Psoas muscle (tissue), 8 donors: ENCODE measurements at places on chromosomes 7 and 10. TPM values are rescaled to one million over a fixed set of nuclear protein-coding genes. Genes with fewer than 3 reads are reported as not detected.

- DNase-seq = no peak
Measured at GRCh38 chr7:104998040-104998752, 15.8 kb upstream of the KMT2E start.

GRCh38 chr7:43302211-43302711 is 189.8 kb downstream of the HECW1 start:
- no peak for DNase-seq

- no peak for DNase-seq
Measured at GRCh38 chr7:130401578-130401977, 21.3 kb downstream of the CPA1 start.

GRCh38 chr7:82156893-82157292 is 286.7 kb downstream of the CACNA2D1 start:
- no peak for DNase-seq

DNA sequence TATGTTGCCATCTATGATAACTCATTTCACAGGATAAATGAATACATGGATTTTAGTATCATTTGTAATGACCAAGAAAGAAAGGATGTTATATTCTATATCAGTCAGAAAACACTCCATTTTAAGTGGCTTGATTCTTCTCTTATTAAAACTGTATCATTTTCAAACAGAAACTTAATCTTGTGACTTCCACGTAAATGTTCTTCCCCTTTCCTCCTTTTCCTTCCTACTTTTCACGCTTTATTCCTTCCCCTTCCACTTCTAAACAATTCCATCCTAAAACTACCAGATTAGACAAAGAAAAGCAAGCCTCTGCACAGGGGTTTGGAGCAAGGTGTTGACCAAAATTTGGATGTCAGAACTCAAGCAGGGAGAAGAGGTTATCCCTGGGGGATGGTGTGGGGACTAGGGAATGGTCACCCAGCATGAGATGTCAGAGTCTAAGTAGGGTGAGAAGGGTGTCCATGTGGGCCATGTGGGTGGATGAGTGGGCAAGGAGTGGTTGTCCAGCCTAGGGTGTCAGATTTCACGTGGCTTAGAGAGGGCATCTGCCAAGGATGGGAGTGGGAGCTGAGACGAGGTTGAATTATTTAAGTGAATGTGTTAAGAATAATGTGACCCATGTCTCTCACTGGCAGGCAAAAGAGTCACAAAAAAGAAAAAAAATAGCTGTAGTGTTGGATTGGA is 5.0 kb upstream of the GSAP start:
- no peak for DNase-seq

GRCh38 chr7:42081671-42082070 is 155.3 kb downstream of the GLI3 start:
- no peak for DNase-seq

DNA sequence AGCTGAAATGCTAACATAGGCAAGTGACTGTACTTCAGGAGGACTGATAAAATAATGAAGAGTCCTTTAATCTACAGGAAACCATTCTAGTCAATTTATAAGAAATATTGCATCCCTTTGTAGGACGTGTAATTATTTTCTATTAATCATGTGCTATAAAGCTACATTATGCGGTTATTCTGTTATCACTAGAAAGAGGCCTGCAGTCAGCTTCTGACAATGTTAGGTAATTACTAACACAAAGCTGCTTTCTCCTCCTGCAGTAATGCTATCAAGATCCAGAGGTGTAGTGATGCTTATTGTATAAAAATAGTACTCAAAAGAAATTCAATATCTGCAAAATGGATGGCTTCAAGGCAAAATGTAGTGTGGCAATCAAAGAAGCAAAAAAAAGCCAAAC is 191.1 kb downstream of the SKAP2 start:
- DNase-seq = no peak

DNA sequence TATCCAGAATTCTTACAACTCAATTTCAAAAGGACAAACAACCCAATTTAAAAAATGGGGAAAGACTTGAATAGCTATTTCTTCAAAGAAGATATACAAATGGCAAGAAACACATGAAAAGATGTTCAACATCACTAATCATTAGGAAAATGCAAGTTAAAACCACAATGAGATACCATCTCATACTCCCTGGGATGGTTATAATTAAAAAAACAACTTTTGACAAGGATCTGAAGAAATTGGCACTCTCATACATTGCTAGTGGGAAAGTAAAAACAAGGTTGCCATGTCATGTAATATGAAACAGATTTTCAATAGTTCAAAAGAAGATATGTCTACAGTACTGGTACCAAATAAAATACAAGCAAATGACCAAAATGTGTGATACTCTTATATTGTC is 9.0 kb downstream of the OAT start:
- no peak for DNase-seq

- no peak for DNase-seq
Measured at GRCh38 chr10:89685936-89686335, 15.5 kb upstream of the KIF20B start.

DNA sequence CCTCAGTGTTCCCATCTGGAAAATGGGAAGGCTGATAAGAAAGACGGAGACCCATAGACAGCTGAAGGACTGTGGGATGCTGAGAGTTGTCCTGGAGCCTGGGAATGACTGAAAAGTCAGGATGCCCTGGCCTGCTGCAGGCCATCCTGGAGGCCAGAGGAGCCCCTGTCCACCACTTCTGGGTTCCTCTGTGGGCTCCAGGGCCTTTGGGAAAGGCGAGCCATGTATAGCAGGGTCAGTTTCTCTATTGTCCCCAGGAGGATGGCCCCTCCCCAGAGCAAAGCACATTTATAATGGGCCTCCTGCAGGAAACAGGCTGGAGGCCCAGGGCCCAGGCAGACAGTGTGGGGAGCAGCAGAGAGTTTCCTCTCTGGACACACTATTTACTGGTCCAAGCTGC is 471.4 kb upstream of the MGMT start:
- no peak for DNase-seq

DNA sequence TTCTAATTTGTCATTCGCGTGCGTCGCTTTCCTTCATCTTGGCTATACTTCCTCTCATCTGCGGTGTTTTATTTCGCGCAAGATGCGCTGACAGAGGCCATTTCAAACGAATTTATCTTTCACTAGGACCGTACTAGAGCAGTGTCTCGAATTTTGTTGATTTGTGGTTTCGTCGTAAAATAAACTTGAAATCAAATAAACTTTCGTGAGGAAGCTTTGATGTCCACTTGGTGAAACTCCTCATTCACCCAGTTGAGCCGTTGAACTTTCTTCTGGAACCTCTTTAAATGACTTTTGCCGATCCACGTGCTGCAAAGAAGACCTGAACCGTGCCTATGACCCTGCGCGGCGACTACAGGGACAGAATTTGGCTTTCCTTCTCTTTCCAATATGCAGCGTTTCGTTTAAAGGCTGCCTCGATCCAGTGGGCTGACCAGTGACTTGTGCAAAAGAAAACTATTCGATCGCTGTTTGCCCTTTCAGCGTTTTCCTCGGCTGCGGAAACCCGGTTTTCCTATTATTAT is 163.9 kb upstream of the PPP1R3A start:
- DNase-seq = no peak

DNA sequence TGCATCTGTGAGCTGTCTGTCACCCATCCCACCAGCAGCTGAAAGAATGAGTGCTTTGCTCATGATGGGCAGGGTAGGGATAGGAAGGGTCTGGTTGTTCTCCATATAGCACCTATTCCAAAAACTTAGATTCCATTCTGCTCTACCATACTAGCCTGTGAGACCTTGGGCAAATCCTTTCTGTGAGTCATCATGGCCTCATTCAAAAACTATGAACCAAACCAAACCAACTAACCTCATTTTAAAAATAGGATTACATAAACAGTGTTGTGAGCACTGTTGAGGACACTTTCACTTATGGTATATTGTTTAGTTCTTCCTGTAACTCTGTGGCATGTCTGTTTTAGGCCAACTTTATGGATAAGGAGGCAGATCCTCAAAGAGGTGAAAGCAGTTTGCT is 30.9 kb upstream of the STEAP4 start:
- DNase-seq = no peak

GRCh38 chr10:86261941-86262687 is 104.5 kb downstream of the GRID1 start:
- no peak for DNase-seq

- no peak for DNase-seq
Measured at GRCh38 chr7:36810489-36810888, 86.2 kb upstream of the AOAH start.

- no peak for DNase-seq
Measured at GRCh38 chr7:134085311-134085710, 41.8 kb upstream of the LRGUK start.

DNA sequence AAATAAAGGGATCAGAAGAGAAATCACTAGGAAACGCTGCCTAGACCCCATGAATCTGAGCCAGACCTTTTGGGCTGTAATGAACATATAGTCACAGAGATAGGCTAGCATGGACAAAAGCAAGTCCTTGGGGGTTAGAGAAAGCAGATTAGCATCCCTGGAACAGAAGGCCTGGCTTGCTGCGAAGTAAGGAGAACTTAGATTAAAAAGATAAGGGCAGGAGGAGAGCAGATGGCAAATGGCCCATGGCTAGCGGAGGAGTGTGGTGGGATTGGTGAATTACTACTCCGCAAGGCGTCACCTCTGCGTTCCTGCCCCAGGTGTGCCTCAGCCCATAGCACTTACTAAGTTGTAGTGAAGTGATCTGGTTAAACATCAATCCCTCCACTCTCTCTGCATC is 92.3 kb upstream of the ZNF438 start:
- no peak for DNase-seq

- DNase-seq = no peak
Measured at GRCh38 chr10:121393522-121393921, 204.7 kb downstream of the FGFR2 start.

GRCh38 chr10:46296641-46297141 is 9.9 kb downstream of the ANTXRL start:
- no peak for DNase-seq

- peak; percentile 50 for DNase-seq
Measured at GRCh38 chr7:571718-572415, 52.2 kb upstream of the PDGFA start.

- DNase-seq = no peak
Measured at GRCh38 chr10:107616463-107617410, 452.2 kb upstream of the SORCS1 start.

DNA sequence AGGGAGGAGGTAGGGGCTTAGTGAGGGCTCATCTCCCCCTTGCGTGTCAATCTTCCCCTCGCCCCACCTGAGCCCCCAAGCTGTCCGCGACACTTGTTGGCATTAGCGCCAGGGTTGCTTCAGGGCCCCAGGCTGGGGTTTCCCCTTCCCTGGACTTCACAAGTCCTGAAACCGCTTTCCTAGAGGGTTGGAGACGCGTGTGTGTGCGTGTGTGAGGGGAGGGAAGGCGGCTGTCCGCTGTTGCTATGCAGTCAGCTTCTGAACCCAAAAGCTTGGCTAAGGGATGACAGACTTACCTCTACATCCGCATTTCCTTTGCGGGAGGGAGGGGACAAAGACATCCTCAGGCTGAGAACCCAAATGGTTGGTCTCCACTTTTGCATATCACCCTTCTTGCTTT is 803 bp downstream of the GOLGA7B start:
- DNase-seq = no peak

DNA sequence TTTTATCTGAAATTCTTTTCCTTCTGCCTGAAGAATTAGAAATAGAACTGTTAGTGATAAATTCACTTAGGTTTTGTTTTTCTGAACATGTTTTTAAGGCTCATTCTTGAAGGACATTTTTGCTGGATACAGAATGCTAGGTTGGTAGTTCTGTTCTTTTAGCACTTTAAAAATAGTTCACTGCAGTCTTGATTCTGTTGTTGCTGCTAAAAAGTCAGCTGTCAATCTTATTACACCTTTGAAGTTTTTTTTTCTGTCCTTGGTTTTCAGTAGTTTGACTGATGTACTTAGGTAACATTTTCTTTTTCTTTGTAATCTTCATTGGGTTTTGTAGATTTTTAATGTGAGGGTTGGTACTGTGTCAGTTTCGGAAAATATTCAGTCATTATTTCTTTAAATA is 48.7 kb downstream of the C1GALT1 start:
- no peak for DNase-seq

DNA sequence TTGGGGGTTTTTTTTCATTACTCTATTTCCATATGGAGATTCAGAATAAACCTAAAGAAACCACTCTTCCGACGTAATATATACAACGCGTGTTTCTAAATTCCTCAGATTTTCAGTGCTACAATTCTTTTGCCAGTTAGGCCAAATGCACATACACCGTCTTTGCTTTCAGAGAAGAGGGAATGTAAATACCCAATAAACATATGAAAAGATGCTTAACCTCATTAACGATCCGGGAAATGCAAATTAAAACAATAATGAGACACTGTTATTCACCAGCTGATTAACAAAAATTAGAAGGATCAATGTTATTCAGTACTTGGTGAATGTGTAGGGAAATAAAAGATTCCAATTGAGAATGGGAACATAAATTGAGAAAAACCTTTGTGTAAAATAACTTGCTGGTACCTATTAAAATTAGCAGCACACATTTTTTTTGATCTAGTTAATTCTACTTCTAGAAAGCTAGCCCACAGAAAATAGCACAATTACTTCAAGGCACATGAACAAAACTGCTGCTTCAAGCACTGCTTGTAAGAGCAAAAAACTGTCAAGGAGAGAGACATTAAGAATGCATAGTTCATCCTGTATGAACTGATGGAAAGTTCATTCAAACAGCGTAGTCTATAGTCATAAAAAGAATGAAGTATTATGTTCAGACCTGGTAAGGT is 56.7 kb downstream of the FGFR2 start:
- no peak for DNase-seq

DNA sequence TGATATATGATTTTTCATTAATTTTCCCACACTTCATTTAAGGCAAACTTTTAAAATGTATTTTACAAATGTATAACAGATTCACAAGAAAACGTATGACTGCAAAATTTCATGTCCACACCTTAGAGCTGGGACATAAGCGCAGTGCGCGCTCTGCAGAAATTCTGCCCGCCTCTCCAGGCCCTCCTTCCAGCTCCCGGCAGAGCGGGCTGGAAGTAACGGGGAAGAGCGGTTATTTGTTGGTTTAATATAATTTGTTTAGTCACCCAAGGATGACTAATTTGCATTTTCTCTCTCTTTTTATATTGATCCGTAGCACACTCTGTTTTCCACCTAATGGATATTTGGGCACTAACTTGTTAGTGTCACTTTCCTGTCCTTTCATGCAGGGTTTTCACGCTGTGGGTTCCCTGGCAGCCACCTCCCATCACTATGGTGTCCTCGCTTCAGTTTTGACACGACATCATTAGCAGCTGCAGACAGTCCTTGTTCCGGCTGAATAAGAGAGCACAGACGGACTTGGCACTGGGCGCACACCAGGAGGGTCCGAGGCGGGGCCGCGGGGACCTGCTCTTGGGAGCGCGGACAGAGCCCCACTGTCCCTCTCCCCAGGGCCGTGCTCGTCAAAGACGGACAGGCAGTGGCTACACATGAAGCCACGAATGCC is 129.2 kb upstream of the SEC61G start:
- DNase-seq = peak; percentile 63

PON1 gene
- polyA plus RNA-seq = 0.10 TPM

CNTNAP2 gene
- not detected for polyA plus RNA-seq

IFIT1 gene
- polyA plus RNA-seq = 1.8 TPM

FZD1 gene
- 1.4 TPM for polyA plus RNA-seq
